ENCODE measurements at places on chromosomes 2 and 18.

DNA sequence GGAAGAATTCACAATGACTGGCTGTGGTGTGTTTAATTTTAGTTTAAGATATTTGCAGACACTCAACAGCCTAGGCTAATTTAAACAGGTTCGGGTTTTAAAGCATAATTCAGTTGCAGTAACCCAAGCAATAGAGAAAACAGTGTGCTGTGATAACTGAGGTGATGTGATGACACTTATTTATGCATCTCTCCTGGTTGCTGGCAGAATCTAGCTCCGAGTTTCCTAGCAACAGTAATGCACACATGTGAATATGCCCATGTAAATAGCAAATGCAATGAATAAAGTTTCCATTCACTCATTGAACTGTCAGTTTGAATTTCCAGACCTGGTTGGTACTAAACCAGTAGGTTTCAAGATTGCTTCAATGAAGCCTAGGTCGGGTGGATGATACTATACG, 426.5 kb downstream of the TMX3 start:
- no peak for DNase-seq

- no peak for DNase-seq
These were observed 75.3 kb downstream of the REV1 start for GRCh38 chr2:99414566-99414965.

DNA sequence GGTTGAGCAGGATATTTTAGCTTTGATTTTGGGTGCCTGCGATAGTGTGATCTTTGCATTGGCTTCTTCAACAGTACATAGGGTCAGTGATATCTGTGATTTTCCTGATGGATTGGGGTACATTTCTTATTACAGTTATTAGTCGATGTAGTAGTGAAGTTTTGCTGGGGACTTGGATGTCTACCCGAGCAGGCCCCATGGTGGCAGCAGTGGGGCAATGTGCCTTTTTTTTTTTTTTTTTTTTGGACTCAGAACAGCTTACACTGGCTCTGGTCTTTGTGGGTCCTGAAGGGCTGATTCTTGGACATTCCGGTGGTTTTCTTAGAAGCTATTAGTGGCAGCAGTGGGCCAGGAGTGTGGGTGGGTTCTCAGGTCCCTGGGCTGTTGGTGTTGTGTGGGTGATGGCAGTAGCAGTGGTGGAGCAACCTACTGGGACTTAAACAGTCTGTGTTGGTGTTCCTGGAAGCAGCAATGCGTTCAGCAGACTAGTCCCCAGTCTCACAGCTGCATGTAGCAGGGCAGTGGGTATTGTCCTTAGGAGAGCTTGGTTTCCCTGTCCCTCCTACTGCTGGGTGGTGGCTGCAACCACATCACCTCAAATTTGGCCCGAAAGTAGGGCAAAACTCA, 53.7 kb upstream of the SLC4A10 start:
- no peak for DNase-seq

GRCh38 chr18:54149078-54149697, 75.3 kb downstream of the MBD2 start:
- DNase-seq: peak; percentile 49

DNA sequence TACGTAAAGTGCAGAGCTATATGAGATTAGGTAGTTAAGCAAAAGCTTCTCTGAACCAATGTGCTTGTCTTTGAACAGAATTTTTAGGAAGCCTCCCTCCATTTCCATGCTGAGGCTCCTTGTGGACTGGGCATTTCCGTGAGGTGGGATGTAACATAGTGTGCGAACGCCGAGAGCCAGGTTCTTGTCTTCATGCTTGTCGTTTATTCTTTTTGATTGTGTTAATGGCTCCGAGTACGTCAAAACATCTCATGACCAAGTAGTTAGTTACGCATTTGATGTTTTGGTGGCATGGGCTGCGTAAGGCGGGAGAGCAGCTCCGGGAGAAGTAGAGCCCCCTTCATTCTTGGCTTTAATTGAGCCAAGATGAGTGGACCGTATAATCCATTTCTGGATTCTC, 32.9 kb downstream of the DGKD start:
- DNase-seq: no peak

DNA sequence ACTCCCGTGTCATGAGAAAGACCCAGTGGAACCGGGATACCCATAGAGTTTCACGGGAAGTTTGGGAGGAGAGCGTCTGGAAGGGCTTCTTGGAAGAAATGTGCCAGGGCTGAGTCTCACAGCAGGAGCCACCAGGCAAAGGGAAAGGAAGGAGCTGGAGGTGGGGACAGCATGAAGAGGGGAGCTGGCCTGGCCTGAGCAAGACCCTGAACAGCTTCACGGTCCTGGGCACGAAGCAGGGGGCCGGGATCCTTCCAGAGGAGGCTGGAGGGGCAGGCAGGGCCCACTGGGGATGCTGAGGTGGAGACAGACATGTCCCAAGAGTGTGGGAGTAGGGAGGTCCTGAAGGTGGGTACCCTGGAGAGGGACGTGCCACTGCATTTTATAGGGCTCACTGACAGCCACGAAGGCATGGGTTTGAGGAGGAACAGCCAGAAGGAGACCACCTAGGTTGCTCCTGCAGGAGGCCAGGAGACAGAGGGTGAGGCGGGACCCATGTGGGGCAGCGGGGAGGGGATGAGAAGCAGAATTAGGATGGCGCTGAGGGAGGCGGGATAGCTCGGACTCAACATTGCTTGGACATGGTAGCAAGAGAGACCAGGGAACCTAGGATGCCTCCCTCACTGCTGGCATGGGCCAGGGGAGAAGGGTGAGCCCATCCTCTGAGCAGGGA, 168.1 kb upstream of the ID2 start:
- DNase-seq: no peak

GRCh38 chr2:47266939-47267710, 112.0 kb upstream of the STPG4 start:
- DNase-seq: no peak

- no peak for DNase-seq
These were observed 4.3 kb downstream of the POLR2D start for GRCh38 chr2:127853671-127854070.

DNA sequence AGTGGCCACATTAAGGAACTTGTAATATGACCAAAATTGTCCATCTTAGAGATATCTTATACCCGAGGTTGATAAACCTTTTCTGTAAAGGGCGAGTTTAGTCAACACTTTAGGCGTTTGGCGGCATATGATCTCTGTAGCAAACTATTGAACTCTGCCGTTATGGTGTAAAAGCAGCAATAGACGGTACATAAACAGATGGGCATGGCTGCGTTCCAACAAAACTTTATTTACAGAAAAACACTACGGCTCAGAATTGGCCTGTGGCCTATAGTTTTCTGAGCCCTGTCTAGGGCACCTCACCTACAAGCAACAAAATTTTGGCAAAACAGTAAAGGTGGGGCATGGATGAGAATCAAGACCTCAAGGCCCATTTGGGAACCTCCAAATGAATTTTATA, 121.9 kb upstream of the HAAO start:
- DNase-seq: no peak

DNA sequence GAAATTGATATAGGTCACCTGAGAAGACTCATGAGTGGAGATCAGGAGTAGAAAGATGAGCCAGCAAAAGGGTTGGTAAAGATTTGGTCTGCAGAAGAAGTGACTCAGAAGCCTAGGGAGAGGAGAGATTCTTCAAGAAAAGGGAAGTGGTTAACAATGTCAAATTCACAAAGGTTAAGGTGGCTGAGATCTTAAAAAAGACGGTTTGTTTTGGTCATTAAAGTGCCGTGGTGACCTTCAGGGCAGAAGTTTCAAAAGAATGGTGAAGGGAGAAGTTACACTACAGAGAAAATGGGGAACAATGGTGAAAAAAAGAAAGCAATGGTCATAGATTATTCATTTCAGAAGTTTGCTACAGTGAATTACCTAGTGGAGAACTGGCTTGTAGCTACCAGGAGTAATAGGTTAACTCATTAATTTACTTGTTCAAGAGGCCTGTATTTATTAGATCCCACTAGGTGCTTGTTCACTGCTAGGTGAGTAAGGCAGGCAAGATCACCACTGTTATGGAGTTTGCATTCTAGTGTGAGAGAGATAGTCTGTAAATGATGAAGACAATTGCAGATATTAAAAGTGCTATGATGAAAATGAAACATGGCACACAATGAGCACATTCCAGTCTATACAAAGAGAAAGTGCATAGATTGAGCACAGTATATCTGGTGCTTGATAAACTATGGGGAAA, 43.0 kb downstream of the FBXO48 start:
- DNase-seq: no peak

GRCh38 chr2:25381502-25381901, 39.8 kb upstream of the DNMT3A start:
- DNase-seq: no peak

All from LoVo (cell line).